CD8-positive, alpha-beta memory T cell (primary cell): ENCODE measurements at places on chromosomes 7 and 10. TPM values are rescaled to one million over a fixed set of nuclear protein-coding genes. Genes with fewer than 3 reads are reported as not detected.
A peak's percentile ranks its signal among the peaks of the same experiment; 100 is the strongest.

INA gene
- total RNA-seq = 0.94 TPM

HOXA10 gene
- not detected for total RNA-seq

ITPRID1 gene
- not detected for total RNA-seq

CLCN1 gene
- not detected for total RNA-seq

CCDC136 gene
- total RNA-seq = 9.0 TPM

GRID1 gene
- total RNA-seq = not detected

NKX2-3 gene
- not detected for total RNA-seq

PPP1R17 gene
- total RNA-seq = not detected

FGFBP3 gene
- 3.1 TPM for total RNA-seq

HYAL4 gene
- total RNA-seq = not detected

ZNF32 gene
- total RNA-seq = 17.7 TPM

DNA sequence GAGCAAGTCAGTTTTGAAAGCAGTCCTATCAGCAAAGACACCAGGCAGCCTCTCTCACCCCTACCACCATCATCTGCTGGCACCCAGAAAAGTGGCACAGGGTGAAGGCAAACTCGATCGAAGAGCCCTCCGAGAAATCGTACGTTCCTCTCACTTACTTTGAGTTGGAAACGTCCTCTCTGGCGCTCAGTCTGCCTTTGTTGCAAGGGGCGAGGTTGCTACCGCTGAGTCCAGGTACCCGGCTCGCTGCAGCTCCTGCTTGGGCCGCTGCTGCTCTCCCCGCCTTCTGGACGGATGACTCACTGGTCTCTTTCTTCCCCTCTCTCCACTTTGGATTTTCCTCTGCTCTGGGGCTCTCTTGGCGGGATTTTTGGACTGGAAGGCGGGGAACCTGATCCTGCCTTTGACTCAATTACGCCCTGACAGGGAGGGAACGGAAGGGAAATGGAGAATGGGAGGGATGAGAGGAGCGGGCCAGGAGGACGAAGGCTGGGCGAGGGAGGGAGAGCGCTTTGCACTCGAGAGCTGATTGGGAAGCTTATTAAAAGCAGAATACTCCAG is at the start of gene PTN:
Gene PTN (minus strand): TSS at position 453 of the 561 bp plus-strand sequence. CDS start 88,760 bp downstream, outside the sequence.
- no peak for DNase-seq

- DNase-seq = no peak
Measured at GRCh38 chr7:93719546-93719945, 145.0 kb upstream of the CALCR start.

GRCh38 chr10:72704117-72704516 is 12.2 kb downstream of the MCU start:
- no peak for DNase-seq

DNA sequence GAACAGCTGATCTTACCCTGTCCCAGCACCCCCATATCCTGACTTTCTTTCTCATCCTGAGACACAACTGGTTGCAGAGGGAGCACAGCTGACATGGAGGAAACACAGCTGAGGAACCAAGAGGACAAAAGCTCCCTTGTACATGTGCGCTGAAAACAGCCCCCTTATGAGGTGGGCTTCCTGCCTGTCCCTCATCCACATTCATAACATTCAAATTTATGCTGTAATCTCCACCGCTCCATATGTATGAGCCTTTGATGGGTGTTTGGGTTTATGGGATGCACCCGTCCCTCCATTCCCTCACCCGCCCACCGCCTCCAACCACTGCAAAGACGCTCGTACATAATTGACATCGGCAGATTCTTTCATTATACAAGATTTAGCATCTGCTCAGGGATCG is 49.6 kb upstream of the BTRC start:
- no peak for DNase-seq

DNA sequence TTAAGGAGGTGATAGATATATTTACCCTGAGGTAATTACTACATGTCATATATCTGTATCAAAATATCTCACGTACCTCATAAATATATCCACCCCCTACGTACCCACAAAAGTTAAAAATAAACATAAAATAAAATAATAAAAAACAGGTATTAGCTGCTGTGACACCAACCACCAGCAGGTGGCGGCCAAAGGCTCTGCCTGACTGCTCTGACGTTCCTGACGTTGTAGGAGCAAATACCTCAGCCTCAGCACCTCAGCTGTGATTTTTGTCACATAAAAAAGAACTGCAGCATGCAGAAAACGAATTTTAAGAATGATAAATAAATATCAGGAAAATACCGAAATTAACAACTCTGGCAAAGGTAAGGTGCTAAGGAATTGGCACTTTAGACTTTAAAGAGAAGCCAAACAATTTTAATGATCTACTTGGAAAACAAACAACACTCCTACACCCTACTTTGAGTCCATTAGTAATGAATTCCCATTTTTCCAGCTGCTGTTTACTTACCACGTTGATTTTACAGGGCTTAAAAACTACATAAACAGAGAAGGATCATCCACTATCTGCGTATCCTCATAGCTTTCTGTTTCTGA is 125.4 kb upstream of the TARP start:
- peak; percentile 27 for DNase-seq

DNA sequence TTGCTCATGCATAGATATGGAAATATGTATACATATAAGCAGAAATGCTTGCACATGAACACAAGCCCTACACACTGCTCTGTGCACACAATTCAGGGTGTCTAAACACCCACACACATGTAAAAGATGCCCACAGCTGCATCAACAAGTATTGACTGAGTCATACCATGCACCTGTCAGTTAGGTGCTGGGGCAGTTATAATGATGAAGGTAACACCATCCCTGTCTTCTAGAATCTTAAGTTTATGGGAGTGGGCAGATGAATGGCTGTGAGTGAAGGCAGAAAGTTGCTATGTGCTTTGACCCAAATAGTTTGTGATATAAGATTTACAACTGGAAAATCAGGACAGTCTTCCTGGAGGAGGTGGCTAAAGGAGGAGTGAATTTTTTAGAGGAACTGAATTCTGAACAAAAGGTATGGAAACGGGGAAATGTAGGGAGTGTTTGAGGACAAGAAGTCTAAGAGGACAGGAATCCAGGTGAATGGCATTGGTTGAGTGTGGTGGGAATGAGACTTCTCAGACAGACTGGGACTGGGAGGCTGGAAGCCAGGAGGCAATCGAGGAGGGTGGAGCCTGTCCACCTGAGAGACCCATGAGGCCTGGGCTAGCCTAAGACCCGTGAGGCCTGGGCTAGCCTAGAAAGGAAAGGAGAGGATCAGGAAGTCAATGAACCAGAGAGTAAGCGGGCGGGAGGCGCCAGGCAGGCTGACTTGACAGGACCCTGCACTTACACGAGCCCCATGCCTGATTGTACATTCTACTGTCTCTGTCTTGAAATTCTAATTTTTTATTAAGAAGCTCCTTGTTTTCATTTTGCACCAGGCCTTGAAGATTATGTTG is 20.7 kb downstream of the POLL start:
- DNase-seq = no peak

DNA sequence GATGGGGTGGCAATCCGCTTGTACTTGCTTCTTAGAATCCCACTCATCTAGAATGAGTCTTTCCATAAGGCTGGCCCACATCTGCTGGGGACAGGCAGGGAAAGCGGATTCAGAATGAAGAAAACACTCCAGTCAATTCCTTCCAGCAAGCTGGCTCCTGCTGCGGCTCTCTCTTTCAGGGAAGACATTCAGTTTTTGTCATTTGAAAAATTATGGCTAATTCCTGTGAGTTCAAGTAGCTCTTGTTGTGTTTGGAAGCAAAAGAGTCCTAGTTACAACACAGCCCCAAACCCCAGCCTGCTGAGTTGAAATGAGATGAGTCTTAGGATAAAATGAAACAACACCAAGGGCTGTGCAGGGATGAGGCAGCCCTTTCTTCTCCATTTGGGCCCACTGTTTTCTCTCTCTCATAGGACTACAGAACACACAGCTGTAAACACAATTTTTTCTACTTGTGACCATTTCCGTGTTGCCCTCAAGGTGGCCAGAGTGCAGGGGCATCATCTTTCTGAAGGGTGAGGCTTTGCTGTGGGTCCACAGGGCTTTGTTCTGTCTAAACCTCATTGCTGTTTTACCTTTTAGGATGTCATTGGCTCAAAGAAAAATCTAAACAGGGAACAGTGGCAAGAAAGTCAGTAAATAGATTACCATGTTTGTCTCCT is 90.8 kb upstream of the EEPD1 start:
- no peak for DNase-seq

DNA sequence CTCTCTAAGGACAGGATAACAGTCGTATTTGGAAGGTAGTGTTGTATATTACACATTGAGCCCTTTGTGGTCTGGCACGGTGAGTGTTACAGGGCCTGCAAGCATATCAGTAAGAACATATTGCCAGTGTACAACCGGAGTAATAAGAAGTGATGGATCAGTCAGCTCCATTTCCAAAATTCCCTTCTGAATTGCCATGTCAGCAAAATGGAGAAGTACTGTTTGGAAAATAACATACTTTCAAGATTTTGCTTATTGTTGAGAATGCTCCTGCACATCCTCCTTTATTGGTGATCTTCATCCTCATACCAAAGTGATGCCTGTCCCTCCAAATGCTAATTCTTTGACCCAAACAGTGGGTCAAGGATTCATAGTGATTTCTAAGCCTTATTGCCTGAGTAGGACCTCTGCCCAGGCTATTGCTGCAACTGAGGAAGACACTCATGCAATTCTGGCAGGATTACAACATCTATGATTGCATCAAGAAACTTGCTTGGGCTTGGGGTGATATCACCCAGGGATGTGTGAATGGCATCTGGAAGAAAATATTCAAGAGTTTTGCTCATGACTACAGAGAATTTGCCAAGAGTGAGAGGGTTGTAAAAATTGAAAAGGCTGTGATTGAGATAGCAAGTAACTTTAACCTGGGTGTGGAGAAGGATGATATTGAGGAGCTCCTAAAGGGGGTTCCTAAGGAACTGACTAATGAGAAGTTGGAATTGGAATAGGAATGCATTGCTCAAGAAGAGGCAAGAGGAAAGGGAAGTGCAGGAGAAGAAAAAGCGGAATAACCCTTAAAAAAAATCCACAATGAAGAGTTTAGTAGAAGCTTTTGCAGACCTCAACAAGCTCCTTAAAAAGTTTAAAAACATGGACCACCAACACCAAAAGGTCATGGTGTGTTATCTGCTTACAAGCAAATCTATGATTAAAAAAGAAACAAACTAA is 452.2 kb upstream of the SORCS1 start:
- DNase-seq = no peak

DNA sequence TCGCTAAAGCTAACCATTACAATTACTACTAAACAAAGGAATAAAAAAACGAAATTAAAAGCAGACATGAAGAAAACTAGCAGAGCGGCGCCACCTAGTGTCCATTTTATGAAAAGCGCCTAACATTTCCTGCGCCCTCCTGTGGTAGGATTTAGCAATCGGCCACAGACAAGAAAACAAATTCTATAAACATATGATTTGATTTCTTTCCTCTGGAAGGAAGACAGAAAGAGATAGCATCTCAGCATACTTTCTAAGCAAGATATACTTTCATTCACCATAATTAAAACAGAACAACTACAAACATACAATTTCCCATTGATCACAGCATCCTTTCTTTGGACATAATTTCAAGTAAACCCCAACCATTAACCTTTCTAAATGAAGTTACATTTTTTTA is 337.7 kb upstream of the NPVF start:
- peak; percentile 65 for DNase-seq

DNA sequence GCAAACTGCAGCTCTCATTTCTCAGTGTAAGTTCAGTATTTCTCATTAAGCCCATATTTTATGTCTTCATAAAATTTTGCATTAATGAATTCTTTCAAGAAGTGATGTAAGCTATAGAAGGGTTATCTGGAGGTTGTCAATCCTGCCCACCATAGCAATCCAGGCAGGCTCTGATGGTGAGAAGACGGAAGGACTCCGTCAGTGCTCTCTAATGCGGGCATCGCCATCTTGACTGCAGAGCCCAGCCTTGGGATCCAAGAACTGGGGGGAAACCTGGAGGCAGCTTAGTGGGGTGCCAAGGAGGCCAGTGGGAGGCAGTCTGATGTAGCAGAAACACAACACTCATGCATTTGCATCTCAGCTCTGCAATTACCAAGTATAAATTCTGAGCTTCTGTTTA is 707.4 kb upstream of the NRP1 start:
- DNase-seq = no peak

DNA sequence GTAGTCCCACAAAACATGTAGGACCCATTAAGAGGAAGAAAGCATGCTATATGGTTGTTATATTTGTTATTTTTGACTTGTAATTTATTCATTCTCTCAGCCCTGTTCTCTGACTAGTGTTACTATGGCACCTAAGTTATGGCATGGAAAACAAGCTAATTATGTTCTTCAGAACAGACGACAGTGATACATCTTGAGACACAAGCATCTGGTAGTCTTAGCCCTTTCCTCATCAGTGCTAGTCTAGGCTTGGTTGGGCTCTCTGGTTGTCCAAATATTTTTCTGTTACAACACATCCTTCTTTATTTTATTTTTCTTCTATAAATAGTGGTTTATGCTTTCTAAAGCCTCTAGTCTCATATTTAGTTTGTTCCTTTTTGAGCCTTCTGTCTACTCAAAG is 308.3 kb upstream of the KAT6B start:
- DNase-seq = no peak

GRCh38 chr10:484925-485661 is 204.4 kb downstream of the DIP2C start:
- DNase-seq = peak; percentile 60

- no peak for DNase-seq
Measured at GRCh38 chr7:151614019-151614418, 94.3 kb upstream of the RHEB start.

- no peak for DNase-seq
Measured at GRCh38 chr7:9307131-9307530, 873.7 kb downstream of the NXPH1 start.

GRCh38 chr7:3771906-3772305 is 470.9 kb downstream of the SDK1 start:
- DNase-seq = no peak

GRCh38 chr7:105027176-105027853 is 13.3 kb downstream of the KMT2E start:
- no peak for DNase-seq

- no peak for DNase-seq
Measured at GRCh38 chr7:45178241-45179225, 20.9 kb downstream of the RAMP3 start.

DNA sequence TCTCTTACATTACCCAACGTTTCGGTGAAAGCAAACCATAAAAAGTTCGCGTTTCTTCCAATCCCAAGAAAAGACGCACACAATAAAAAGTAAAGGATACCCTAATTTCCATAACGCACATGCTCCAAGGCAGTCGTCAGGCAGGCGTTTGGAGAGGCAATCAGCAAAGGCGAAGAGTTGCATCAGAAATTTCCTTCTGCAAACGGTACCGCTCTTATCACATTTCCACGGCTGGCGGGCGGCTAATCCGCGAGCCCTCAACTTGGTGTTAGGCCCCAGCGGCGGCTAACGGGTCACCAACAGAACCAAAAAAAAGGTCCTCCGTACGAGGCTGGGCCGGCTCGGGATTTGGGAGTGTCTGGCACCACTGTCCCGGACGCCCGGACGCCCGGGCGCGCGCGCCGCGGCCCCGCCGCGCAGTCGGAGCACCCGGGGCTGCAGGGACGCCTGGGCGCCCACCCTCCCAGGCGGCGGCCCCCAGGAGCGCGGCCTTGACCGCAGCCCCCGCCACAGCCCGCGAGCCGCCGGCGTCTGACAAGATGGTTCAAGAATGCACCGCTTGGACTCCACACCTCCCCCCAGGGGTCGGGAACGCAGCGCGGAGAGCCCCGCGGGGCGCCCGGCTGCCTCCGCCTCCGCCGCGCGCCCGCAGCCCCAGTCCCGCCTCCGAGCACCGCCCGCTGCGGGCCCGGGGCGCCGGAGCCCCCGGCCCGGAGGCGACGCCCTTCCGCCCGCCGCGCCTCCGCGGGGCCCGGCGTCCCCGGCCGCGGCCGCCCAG is 9.8 kb upstream of the GRB10 start:
- DNase-seq = no peak

GRCh38 chr10:93369588-93370164 is 112.5 kb downstream of the MYOF start:
- no peak for DNase-seq

- DNase-seq = no peak
Measured at GRCh38 chr7:82131215-82131614, 312.4 kb downstream of the CACNA2D1 start.
